ENCODE measurements at places on chromosomes 16 and 17. TPM values are rescaled to one million over a fixed set of nuclear protein-coding genes. Genes with fewer than 3 reads are reported as not detected.

DNA sequence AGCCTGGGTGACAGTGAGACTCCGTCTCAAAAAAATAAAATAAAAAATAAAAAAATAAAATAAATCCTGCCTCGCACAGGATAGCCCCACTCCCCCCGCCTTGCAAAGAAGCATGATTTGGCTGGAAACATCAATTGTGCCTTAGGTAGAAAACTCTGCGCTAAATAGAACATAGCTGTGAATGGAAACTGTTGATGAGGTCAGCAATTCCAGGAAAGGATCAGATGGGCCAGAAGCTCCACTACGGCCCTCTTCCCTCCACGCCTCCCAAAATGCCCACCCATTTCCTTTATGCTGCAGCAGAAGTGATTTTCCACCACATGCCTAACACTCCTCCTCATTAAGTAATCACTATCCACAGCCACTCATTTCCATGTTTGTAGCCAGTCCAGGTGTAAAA, 473.4 kb downstream of the XYLT1 start:
- no peak for DNase-seq

DNA sequence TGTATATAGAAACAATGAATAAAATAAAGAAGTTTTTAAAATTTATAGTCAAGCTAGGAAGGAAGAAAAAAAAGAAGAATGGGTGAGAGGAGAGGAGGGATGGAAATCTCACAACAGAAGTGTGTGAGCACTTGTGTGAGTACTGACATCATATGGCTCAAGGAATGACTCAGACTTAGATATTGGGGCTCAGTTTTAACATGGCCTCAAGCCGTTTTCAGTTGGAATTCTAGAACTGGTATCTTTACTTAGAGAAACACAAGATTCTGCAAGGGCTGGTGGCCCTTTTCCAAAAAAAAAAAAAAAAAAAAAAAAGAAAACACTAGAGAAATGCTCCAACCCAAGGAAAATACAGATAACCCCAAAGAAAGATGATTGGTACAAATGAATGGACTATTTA, 55.1 kb downstream of the STXBP4 start:
- DNase-seq, result no peak

GRCh38 chr17:45018848-45019711, 32.4 kb downstream of the DCAKD start:
- peak; percentile 48 for DNase-seq

- no peak for DNase-seq
Observed at GRCh38 chr17:22703786-22704441, 1011.6 kb downstream of the KCNJ18 start.

DNA sequence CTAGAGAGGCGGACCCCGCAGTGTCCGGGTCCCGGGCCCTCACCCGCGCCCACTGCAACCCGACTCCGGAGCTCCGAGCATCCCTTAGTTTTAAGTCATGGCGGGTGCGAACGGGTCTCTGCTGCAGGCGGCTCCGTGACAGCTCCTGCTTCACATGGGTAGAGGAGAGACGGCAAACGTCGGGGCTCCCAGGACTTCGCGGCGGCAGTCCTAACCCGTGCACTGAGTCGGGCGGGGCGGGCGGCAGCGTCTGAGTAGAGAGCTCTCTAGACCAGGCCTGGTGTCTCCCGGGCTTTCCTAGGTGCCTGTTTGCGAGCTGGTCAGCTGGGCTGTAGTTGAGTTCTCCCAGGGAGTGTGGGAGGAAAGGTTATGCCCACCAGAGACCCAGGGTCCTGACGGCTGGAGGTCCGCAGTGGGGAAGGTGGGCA, 345 bp downstream of the TSC2 start:
- DNase-seq, result no peak

GRCh38 chr17:31878703-31879073, 19.6 kb upstream of the COPRS start:
- no peak for DNase-seq

GRCh38 chr17:17512866-17513265, 16.7 kb upstream of the RASD1 start:
- DNase-seq, result no peak

- no peak for DNase-seq
Observed at GRCh38 chr17:80384078-80384960, 30.6 kb upstream of the ENDOV start.

DNA sequence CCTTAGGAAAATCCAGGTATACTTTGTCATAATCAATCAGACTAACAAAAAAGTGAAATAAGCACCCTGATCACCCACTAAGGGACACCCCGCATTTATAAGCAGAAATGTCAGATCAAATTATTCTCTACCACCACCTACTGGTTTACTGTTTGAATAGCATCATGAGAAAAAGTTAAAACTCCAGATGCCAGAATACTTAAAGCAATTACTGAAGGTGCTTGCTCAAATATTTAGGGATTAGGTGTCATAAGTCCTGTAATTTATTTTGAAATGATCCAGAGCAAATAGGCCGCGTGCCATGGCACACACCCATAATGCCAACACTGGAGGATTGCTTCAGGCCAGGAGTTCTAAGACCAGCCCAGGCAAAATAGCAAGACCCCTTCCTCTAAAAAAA, 2.3 kb downstream of the TOP2A start:
- DNase-seq, result peak; percentile 58

GRCh38 chr16:77430787-77431585, 3.8 kb downstream of the ADAMTS18 start:
- DNase-seq, result no peak

DNA sequence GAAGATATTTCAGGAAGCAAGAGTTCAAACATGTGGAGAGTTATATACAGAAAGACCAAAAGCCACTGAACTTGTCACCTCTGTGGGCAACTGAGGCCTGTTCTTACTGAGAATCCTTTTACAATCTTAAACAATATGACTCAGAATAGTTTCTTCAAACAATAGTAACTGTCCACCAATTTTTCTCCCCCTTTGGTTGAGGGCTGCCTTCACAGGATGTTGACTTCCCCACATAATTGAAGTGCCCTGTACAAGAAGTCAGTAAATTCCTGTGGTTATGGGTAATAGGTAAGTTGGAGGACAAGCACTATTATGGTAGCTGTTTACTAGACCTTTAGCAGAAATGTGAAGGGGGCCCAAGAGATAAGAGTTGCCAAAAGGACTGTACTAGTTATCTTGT, 215.8 kb downstream of the CDH8 start:
- DNase-seq, result no peak

- peak; percentile 47 for DNase-seq
Observed at GRCh38 chr17:57597531-57598453, 147.3 kb downstream of the CCDC182 start.

DNA sequence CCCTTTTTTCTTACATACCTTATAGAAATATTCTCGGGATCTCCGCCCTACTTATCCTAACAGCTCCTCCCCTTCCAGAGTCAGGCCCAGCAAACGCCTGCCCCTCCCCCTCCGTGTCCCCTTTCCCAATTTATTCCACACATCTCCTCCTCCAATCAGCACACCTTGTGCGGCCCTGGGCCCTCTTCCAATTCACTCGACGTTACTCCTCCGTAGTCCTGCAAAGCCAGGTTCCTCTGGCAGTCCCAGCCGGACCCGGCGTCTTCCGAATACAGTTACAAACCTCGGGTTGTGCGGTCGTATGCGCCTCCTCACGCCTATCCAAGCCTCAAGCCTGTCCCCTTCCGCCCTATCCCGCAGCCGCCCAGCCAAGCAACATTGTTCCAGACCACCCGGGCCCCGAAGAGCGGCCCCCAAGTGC, 677 bp downstream of the CBX1 start:
- peak; percentile 29 for DNase-seq

Gene HOXB5
- 2.3 TPM for total RNA-seq

Gene ARHGDIG
- 2.9 TPM for total RNA-seq

Gene KRTAP2-2
- total RNA-seq, result not detected

Gene ST6GALNAC1
- not detected for total RNA-seq

Gene TNFRSF17
- not detected for total RNA-seq

Gene KCNJ2
- 4.3 TPM for total RNA-seq

Gene HCRT
- not detected for total RNA-seq

Gene SEPTIN12
- total RNA-seq, result not detected
